Stimulated activated CD8-positive, alpha-beta memory T cell treated with anti-CD3 and anti-CD28 coated beads, Interleukin-4, amount 100 ng/mL, for 24 hours (primary cell): ENCODE measurements at places on chromosomes 12 and 14.

DNA sequence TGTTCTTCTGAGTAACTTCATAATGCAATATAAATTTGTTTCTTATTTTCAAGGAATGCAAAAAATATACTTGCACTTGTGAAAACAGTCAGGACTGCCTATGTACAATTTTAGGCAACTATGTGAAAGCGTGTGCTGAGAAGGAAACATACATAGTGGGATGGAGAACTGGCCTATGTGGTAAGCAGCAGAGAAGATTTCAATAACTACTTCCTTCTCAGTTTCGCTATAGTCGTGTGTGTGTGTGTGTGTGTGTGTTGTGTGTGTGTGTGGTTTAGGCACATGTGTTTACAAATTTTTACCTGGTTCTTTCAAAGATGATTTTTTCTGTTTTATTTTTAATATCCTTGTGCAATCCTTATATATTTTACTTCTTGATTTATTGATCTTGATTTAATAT is 211.8 kb downstream of the LRRK2 start:
- no peak for DNase-seq

DNA sequence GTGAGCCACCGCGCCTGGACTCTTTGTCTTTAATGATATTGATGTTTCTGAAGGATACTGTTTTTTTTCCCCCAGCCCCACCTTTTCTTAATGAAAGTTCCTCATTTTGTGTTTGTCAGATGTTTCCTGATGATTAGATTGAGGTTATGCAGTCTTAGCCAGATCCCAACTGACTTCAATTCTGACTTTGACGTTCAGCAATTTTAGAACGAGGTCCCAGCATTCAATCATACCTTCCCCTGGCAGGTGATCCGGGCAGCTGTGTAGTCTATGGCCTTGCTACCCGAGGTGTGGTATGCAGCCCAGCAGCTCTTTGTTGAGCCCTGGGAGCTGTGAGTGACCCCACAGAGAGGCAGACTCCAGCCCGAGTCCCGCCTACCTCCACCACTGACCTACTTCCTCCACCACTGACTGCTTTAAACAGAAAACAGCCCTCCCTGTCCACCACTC is 82.7 kb downstream of the LGMN start:
- no peak for DNase-seq

DNA sequence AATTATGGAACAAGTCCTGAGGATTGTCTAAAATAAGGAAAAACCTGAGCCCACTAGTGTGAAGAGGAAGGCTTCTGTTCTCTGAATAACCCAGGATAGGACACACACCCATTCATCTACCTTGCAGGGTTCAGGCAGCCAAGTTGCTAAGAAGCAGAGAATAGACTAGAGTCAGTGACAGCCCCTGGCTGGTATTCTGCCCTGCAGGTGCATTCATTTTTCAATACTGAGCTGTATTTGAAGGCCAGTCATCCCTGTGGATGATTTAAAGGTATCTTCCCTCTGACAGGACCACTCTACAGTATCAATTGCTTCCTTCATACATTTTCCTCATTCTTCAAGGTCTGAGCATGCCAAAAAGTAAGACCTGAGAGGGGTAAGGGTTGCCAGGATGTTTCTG is 22.9 kb downstream of the WNT5B start:
- DNase-seq = no peak

DNA sequence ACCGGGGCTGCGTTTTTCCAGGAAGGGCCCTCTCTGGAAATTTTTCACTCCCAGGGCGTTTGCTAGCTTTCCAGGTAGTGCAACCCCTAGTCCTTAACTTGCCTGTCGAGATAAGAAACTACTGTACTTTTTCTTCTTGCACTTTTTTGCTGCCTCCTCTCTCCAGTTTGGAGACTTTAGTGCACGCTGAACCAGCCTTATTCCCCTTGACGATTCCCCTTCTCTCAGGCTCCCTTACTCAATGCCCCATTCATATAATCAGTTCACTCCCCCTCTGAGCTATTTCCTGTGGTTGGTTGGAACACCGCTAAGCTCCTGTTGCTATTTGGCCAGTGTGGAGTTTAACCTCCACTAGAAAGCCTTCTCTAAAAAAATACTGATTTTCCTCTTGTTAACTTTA is 682 bp downstream of the CREBL2 start:
- no peak for DNase-seq
